Activated CD4-positive, alpha-beta T cell treated with anti-CD3 and anti-CD28 coated beads for 36 hours (primary cell): ENCODE measurements at places on chromosomes 1 and 21. TPM values are rescaled to one million over a fixed set of nuclear protein-coding genes. Genes with fewer than 3 reads are reported as not detected.

The SLC44A5 gene
- not detected for total RNA-seq

The CYP4A22 gene
- not detected for total RNA-seq

The TFF2 gene
- not detected for total RNA-seq

- H3K4me3 ChIP-seq, result no peak overlapping the region
- DNase-seq, result peak; percentile 14
- H3K27ac ChIP-seq, result no peak overlapping the region
- H3K36me3 ChIP-seq, result peaks cover 21% of the 10 kb centered on the region
Observed at GRCh38 chr21:32414579-32415358, 2.3 kb downstream of the EVA1C start.

DNA sequence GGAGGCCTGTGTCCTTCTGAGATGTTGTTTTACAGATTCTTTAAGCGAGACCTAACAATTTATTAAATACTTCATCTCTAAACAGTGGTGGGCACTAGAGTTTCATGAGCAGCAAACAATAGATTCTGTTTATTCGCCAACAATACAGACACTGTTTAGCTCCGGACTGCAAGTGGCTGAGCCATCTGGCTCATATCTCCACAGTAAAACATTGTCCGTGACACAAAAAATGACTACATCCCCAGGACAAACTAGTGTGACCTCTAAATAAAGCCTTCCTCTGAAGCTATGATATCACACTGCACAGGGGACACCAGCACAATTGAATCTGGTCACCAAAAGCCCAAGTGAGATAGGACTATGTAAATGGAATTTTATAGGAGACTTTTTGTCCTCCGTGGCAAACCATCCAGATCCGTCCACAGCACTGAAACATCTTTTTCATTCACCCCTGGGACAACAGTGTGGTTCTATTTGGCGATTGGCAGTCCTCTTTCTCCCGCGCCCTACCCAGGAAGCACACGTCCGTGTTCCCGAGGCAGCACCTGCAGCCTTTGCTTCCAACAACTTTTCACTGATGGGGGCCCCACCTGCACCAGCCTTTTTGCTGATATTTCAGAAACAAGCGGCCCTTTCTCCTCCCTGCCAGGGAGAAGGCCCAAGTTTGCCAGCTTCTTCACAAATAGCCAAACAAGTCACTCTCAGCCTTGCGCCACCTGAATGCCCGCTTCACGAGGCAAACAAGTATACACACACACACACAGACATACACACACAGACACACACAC lies 47.4 kb downstream of the OLIG1 start:
- H3K27me3 ChIP-seq, result no peaks in the 10 kb centered on the region
- no peak overlapping the region for H3K4me3 ChIP-seq
- H3K4me1 ChIP-seq, result peaks cover 26% of the 10 kb centered on the region
- no peak for DNase-seq
- H3K27ac ChIP-seq, result no peak overlapping the region

DNA sequence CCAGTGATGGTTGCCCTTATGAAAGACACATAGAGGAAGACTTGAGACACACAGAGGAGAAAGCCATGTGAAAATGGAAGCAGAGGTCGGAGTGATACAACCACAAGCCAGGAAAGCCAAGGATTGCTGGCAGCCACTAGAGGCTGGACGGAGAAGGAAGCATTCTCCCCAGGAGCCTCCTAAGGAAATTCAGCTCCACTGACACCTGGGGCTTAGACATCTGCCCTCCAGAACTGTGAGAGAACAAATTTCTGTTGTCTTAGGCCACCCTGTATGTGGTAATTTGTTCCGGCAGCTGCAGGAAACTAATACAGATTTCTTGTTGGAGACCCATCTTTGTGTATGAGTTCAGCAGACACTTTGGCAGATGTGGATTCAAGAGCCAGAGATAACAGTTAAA lies 126.9 kb upstream of the ATP1A1 start:
- H3K27ac ChIP-seq, result no peak overlapping the region
- no peaks in the 10 kb centered on the region for H3K27me3 ChIP-seq
- no peak for DNase-seq
- no peaks in the 10 kb centered on the region for H3K36me3 ChIP-seq
- H3K4me3 ChIP-seq, result no peak overlapping the region

DNA sequence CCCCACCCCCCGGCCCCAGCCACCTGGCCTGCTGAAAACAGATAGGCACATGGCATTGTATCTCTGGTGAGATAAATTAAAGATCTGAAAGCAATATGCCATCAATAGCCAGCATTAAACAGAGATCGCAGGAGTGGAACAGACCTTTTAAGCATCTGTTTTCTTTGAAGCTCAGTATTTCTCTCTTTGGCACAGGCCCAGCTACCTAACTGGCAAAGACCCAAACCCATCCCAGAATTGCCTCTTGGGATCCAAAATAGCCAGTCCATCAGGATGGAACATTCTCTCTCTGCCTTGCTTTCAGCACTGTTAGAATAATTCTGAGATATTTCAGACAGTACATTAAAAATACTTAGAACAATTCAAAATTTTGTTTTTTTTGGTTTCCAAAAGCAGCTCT lies 46.0 kb downstream of the KCNJ6 start:
- H3K4me3 ChIP-seq, result no peak overlapping the region
- H3K4me1 ChIP-seq, result no peaks in the 10 kb centered on the region
- no peak overlapping the region for H3K27ac ChIP-seq
- no peaks in the 10 kb centered on the region for H3K36me3 ChIP-seq

The PRUNE1 gene
- total RNA-seq, result 13.6 TPM

The AVPR1B gene
- total RNA-seq, result not detected

DNA sequence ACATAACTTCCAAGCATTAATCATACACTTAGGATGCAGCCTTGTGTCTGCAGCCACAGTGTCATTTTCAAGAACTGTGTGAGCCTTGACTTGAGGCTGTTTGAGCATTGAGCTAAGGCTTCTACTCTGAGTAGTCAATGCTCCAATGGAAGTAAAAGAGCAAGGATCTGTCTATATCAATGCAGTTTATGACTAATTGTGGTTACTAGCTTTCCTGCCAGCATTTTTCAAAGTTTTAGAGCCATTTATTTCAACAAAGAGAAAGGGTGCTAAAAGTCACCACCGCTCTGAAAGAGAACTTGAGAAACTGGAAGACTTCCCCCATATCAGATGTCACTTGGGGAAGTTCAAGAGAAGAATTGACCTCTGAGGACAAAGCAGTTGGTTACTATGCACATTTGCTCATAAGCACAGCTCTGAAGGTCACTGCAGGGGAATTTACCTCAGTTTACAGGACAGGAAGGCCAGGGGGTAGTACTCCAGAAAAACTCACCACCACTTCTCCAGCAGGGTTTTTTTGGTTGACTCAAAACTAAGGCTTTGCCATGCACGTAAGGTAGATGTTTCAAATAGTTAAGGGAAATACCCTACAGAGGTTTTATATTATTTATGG lies 24.5 kb upstream of the RGS1 start:
- H3K36me3 ChIP-seq, result no peaks in the 10 kb centered on the region
- H3K27me3 ChIP-seq, result no peaks in the 10 kb centered on the region
- peak overlapping the region; percentile 20 for H3K4me3 ChIP-seq
- DNase-seq, result peak; percentile 32

The BSND gene
- not detected for total RNA-seq
